ENCODE measurements at places on chromosomes 3 and 15.

GRCh38 chr3:1214933-1215332 lies 122.1 kb downstream of the CNTN6 start:
- no peak for DNase-seq

GRCh38 chr15:57619746-57620145 lies 28.0 kb downstream of the MYZAP start:
- DNase-seq = no peak

GRCh38 chr15:35751413-35752133 lies 205.6 kb upstream of the DPH6 start:
- peak; percentile 5 for DNase-seq

DNA sequence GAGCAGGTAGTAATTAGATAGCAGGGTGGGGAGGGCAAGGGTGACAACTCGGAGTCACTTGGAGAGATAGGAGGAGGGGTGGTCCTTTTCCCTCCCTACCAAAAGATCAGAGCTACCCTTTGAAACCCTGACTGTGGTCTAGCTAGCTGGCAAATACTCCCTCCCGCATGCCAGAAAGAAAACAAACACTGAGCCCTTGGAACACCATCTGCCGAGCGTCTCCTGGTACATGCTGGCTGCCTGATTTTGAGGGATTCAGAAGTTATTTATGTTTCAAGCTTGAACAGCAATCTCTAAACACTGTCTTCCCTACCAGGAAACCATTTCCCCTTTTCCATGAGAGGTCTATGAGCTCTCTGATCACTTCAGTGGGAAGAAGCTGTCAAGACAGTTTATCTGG lies 291.6 kb upstream of the CFAP20DC start:
- DNase-seq = no peak

- DNase-seq = no peak
Measured at GRCh38 chr3:42148982-42149432, 57.9 kb downstream of the TRAK1 start.

GRCh38 chr3:129624347-129625071 lies 18.0 kb upstream of the PLXND1 start:
- DNase-seq = no peak

DNA sequence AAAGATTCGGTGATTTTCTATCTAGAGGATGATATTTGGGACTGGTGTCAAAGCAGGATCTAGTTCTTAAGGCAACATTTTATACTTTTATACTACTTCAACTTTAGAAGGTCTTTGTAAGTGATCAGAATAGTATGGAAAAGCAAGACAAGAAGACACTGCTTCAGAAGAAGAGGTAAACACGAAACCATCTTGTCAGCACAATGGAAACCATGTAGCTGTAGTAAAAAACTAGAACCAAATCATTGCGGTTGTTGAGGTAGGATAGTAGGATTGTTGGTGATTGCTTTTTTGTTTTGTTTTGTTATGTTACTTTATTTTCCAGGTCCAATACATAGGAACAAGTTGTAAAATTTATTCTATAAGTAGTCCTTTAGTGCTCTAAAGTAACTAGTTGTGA lies 40.0 kb downstream of the SEMA6D start:
- DNase-seq = no peak

GRCh38 chr3:146732325-146732724 lies 127.2 kb upstream of the PLSCR5 start:
- DNase-seq = no peak

- DNase-seq = no peak
Measured at GRCh38 chr3:43879166-43879565, 188.4 kb downstream of the ABHD5 start.

DNA sequence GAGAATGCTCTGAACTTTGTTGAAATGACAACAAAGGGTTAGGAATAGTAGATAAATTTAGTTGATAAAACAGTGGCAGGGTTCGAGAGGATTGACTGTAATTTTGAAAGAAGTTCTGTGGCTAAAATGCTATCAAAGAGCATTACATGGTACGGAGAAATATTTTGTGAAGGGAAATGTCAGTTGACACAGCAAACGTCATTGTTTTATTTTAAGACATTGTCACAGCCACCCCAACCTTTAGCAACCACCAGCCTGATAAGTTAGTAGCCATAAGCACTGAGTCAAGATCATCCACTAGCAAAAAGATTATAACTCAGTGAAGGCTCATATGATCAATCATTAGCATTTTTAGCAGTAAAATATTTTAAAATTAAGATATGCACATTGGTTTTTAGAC lies 8.7 kb upstream of the ST3GAL6 start:
- DNase-seq = no peak

- no peak for DNase-seq
Measured at GRCh38 chr3:12884186-12884680, 42.9 kb upstream of the RPL32 start.

DNA sequence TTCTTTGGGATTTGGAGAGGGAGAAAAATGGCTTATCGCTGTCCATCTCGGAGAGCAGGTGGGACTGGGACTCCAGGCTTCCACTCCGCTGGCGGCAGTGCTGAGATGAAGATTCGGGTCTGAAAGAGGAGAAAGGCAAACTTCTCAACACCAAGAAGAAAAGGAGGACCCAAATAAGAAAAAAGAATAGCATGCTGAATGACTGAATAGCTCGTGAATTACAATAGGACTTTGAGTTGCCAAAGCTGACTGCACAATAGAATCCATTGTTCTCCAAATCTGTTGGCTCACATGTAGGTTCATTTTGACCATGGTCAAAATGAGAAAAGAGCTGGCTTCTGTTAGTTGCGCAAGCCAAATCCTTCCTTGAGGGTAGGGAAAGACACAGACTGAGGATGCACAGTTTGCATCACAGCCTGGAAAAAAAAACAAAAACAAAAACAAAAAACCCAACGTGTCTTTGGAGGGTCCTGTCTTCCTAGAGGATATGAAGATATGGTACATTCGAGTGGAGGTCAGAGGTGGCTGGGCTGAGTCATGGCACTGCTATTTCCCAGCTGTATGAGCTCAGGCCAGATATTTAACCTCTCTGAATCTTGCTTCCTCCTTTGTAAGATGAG lies 59.3 kb upstream of the LMOD3 start:
- DNase-seq = no peak

DNA sequence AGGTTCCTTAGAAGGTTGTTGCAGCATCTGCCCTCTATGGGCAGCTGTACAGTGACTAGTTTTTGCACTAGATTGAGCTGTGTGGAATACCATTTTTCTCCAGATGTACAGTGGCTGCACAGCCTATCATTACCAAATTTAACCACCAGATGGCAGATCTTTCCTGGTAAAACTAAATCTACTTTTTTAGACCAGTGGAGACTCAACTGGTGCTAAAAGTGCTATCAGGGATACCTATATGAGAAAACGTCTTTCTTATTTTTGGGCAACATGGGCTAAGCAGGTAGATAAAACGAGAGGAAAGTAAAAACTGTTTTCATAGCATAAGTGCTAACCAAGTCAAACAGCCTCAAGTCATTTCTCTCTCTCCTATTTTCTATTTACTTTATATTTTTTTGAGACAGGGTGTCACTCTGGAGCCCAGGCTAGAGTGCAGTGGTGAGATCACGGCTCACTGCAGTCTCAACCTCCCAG lies 21.2 kb downstream of the IGSF10 start:
- peak; percentile 15 for DNase-seq

GRCh38 chr3:116833202-116833601 lies 123.6 kb downstream of the TUSC7 start:
- DNase-seq = no peak

- peak; percentile 6 for DNase-seq
Measured at GRCh38 chr15:73560501-73561117, 72.6 kb downstream of the NPTN start.

DNA sequence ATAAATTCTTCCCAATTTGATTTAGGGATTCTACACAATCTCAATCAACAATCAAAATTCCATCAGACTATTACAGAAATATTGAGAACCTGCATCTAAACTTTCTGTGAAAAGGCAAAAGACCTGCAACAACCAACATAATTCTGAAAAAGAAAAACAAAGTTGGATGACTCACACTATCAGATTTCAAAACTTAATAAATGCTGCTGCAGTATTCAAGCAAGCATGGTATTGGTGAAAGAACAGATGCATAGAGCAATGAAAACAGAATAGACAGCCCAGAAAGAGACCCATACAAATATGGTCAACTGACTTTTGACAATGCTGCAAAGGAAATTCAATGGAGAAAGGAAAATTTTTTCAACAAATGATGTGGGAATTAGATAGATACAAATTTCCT lies 477.1 kb upstream of the NR2F2 start:
- DNase-seq = no peak

- no peak for DNase-seq
Measured at GRCh38 chr3:110956081-110956480, 115.5 kb upstream of the NECTIN3 start.

DNA sequence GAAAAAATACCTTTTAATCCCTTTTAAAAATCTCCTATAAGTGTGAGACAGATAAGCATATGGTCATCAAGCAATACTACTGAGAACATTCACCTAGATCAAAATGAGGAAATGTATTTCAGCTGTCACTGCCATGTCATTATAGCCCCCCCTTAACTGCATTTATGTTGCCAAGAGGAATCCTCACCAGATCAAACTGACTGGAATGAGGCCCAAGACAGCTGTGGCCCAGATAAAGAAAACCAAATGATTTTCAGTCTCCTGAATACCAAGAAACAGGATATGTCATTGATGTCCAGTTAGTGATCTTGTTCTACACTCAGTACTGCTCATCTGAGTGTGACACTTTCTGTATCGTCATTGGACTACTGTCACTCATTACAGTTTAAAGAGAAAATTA lies 35.1 kb upstream of the CPB1 start:
- no peak for DNase-seq

- no peak for DNase-seq
Measured at GRCh38 chr3:24420224-24420623, 74.4 kb downstream of the THRB start.

DNA sequence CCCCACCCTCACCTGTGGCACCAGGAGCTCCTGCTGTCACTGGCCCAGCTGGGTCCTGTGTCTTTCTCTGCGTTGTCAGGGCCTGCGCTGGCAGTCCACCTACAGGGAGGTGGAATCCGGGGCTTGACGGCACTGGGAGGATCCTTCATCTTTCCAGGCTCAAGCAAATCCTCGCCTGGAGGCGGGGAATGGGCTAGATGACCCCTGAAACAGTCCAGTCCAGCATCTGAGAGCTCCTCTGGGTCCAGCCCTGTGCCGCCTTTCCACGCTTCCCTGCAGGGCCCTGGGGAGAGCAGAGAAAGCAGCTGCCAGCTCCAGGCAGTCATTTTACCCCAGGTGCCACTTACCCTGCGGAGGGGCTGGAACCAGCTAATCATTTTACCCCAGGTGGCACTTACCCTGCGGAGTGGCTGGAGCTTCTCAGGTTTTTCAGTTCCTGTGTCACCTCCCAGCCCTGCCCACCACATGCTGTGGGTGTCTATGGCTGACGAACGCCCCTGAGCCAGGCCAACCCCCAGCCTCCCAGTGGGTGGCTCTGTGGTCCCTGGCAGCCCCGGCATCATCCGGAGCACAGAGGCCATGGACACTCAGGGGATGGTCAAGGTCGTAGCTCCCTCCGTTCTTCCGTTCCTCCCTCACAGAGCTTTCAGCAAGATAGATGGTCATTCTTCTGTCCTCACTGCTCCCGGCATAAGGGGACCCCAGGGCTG lies 17.9 kb upstream of the ADIPOQ start:
- no peak for DNase-seq

DNA sequence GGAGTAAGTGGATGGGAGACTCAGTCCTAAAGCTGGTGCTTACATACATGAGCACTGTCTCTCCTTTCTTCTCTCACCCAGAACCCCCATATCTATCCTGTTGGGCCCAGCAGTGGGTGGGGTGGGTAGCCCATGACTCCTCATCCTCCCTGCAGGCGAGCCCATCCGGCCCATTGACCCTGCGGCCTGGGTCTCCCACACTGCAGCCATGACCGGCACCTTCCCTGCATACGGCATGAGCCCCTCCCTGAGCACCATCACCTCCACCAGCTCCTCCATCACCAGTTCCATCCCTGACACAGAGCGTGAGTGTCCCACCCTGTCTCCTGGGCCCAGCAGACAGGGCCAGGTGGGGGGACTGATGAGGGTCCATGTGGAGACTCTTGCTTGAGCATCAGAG lies 8.0 kb upstream of the AP2M1 start:
- DNase-seq = no peak

- DNase-seq = no peak
Measured at GRCh38 chr3:10764259-10765051, 51.6 kb upstream of the SLC6A11 start.

GRCh38 chr3:107953722-107954121 lies 137.1 kb downstream of the CD47 start:
- DNase-seq = no peak

GRCh38 chr3:154970797-154971196 lies 109.3 kb upstream of the MME start:
- no peak for DNase-seq

DNA sequence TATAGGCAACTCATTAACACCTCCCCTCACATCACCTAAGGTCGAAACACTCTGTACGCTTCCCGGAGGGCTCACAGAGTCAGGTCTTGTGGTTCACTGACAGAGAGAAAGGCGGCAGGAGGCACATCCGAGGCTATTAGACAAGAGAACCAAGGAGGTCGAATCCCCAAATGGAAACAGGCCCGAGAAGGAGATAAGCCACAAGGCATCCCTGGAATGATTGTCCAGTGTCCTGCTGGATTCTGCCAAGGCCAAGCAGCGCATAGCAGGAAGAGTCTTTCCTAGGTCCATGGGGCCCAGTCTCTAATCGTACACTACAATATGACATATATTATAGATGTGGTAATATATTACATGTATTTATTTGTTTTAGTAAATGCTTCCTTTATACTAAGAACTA lies 58.5 kb downstream of the ANXA2 start:
- no peak for DNase-seq

GRCh38 chr3:45486136-45486535 lies 97.8 kb downstream of the LARS2 start:
- no peak for DNase-seq

- DNase-seq = peak; percentile 85
Measured at GRCh38 chr15:75202251-75203016, 752 bp downstream of the C15orf39 start.

DNA sequence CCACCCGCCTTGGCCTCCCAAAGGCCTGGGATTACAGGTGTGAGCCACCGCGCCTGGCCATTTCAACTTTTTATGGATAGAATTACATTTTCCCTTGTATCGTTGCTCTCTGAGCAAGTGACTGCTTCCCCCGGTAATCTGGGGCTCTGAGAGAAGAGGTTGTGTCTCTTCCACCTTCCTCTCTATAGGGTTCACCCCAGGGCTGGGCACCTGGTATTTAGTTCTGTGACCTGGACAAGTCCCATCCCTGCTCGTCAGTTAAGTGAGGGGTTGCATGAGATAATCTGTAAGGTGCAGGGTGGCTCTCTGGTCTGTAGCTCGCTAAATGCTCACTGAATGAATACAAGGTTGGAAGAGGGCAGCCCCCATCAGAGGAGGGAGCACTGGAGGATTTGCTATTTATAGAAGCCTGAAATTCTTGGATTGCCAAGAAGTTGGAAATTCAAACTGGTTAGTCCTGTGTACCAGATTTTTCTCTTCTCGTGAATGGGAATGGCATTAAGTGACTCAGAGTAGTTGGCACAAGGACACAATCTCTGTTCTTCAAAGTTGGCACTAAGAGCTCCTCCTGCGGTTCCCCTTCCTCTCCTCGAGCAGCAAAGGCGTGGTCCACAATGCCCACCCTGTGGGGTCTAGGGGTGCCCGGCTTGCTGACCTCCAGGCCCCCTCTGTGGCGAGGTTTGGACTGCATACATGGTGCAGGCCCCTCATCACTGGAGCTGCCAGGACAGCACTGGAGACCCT lies 68.1 kb upstream of the DLG1 start:
- no peak for DNase-seq
